ENCODE measurements at places on chromosomes 13 and 19.

DNA sequence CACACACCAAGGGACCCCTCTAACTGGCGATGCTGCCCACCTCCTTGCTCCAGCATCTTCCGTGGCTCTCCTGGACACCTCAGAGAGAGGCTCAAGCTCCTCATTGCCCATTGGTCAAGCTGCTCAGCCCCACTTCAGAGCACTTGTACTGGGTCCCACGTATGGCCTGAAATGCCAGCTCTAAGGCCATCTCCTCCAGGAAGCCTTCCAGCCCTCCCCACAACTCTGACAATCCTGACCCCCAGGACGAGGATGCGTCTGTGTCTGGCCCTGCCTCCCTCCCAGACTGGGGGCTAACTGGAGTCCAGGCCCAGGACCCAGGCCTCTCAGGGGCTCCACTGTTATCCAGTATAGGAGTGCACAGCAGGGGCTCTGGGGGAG is 7.9 kb upstream of the HOMER3 start:
- no peak for DNase-seq

- DNase-seq = no peak
These were observed 256.9 kb downstream of the TEX29 start for GRCh38 chr13:111577208-111577828.

DNA sequence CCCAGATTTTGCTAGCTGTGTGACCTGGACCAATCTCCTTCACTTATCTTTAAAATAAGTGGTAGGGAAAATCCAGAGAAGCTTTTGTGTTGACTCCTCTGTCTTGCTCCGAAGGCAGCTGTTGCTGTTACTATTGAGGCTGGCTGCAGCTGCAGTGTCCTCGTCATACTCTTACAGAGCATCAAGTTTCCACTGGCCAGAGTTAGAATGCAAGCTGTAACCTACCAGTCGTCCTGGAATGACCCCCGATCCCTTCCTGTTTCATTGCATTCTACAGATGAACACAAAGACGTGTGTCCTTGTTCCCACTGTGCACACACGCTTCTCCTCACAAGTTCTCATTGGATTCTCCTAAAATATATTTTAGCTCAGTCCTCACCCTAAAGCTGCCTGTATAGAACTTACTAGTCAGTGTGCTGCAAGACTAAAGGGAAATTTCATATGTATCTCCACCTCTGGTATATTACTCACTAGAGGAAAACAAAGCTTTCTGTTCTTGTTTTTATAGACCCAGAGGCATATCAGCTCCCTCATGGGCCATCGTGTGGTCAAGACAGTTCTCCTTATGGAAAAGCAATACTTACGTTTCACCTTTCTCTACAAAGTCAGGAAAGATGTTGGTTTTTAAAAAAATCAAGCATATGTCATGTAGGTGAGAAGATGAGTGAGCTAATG is 589.8 kb downstream of the LMO7 start:
- no peak for DNase-seq

DNA sequence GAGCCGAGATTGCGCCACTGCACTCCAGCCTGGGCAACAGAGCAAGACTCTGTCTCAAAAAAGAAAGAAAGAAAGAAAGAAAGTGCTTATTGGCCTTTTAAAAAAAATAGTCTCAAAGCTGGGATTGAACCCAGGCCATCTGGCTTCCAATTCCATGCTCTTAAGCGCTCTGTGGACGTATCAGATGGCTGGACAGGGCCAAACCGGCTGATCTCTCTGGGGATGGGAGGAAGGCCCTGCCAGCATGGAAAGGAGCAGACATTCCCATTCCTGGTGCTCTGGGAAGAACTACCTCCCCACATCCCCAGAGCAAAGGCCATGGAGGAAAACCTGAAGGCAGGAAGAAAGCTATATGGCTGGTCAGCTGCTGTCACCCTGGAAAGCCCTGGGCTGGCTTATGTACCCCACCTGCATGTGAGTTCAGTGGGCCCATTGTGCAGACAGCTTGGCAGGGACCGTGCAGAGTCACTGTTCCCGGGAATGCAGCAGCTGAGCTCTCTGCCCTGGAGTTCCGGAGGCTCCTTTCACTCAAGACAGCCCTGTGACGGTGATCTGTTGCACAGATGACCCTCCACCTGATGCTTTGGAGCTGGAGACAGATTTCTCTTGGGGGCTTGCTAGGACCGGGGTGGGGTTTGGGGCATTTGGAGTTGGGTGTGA is 84.3 kb downstream of the SIPA1L3 start:
- DNase-seq = no peak

DNA sequence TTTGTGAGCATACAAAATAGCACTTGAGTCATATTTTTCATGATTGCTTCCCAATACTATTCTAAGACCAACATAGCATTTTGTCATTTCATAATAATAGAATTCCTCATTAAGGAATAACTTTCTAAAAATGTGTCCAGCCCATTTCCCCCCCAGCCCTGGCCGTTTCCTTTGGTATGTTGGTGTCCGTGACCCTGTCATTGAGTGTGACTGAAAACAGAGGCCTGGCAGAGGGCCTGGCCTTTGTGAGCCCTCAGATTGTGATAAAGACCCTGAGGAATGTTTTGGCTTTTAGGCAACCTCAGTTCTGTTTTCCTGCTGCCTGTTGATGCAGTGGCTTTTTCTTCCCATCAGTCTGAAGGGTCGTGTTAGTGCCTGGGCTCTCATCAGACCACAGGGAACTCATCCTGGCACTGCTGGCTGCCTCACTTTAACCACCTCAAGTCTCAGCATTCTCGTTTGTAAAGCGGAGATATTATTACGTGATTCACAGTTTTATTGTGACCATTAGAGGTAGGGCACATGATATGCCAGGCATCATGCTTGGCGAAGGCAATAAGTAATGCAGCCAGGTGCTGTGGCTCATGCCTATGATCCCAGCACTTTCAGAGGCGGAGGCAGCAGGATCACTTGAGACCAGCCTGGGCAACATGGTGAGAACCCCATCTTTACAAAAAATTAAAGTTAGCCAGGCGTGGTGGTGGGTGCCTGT is 13.8 kb downstream of the SPINT2 start:
- no peak for DNase-seq

All from WTC11 (cell line).